Endodermal cell (in vitro differentiated cells): ENCODE measurements at places on chromosomes 2 and 18. TPM values are rescaled to one million over a fixed set of nuclear protein-coding genes. Genes with fewer than 3 reads are reported as not detected.

DNA sequence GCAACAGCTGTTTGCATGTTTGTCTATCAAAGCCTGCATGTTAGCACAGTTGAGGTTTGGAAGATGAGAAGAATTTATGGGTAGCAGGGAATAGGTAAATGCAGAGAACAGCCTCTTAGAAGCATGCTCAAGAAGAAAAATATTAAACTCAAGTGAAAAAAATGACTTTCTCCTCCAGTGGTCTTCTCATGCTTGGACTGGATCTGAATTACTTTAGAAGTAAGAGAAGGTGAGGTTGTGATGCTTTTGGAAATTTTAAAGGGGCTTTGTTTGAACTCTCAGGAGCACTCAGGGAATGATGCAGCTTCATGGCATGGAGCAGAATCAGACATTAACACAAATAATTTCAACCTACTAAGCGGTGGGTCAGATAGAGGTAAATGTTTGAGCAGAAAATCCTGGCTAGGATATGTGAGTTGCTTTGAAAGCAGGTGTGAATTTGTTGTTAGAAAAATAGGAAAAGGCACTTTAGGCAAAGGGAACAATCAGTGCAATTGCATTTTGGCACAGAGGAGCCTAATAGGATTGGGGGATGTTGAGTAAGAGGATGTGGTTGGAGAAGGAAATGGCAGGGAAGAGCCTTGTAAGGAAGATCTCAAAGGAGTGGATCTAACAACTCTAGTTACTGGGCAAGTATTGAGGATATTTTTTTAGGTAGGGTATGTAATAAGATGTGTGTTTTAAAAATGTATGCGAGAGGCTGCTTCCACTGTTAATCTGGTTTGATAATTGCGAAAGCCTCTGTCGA, 76.3 kb downstream of the DDX1 start:
- no peak for DNase-seq

GRCh38 chr2:222733846-222734702, 62.6 kb downstream of the MOGAT1 start:
- no peak for DNase-seq

GRCh38 chr2:83051538-83052170, 1407.4 kb downstream of the SUCLG1 start:
- DNase-seq = no peak

GRCh38 chr2:8346706-8347430, 335.0 kb upstream of the ID2 start:
- peak; percentile 3 for DNase-seq

The MYOM1 gene
- total RNA-seq = 0.27 and 0.88 TPM in 2 replicates
